ENCODE measurements at places on chromosomes 6 and 20.

- no peak for DNase-seq
These were observed 240.1 kb downstream of the KCNQ5 start for GRCh38 chr6:72861935-72862432.

DNA sequence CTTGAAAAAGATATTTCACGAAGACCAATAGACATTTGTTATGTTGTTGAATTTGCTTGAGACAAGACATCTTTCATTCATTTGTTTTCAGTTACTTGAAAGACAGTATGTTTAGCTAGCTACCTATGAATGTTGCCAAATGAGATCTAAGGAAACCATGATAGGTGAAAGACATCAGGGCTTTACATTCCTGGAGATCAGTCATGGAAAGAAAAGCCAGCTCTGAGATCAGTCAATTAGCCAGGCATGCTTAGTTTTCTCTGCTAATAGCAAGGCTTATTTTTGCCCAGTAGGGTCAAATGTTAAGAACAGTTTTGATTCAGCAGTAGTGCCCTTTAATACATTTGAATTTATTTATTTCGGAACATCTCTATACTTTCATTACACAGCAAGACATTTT is 116.5 kb upstream of the EDN1 start:
- no peak for DNase-seq

DNA sequence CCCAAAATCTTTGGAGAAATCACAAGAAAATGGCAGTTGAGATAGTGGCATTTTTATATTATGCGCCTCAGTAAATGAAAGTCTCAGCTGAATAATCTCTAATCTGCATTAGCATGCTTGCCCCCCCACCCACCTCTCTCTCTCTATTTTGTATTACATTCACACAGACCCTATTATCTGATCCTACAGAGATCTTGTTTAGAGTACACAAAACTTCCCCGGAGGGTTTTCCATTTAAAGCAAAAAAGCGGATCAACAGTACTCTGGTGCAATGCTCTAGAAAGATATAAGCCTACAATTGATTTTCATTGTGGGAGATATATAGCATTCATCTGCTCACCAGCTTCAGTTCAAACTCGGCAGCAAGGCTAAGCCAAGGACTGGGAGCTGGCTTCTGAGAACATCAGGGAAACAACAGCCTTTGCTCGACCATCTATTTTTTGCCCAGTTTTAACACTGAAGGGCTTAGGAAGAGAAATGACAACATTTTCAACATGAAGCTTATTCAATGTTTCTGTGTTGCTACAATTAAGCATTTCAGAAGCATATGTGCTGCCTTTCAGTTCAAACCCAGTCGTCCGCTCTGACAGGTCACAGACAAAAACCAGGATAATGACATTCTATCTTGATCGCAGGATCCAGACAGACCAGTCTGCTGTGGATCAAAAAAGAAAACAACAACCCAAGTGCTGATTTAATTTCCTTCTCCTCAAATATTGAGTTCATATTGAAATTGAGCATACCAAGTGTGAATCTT is 137.6 kb upstream of the ATXN1 start:
- DNase-seq, result no peak

GRCh38 chr6:41186031-41186562 is 14.9 kb downstream of the TREML2 start:
- no peak for DNase-seq

DNA sequence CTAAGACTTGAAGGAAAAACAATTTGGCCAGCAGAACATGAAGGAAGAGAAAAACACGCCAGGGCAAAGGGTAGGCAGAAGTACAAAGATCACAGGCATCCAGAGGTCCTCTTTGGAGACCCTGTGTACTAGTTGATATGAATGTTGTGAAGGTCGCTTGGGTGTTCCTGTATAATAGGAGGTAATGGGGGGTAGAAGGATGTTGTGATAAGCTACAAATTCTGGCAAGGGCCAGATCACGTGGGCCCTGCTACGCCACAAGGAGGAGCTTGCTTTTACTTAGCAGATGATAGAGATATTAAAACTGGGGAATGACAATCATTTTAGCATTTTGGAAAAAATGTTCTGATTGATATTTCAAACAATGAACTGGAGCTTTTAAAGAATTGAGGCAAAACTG is 878 bp upstream of the HLA-DMA start:
- DNase-seq, result no peak

DNA sequence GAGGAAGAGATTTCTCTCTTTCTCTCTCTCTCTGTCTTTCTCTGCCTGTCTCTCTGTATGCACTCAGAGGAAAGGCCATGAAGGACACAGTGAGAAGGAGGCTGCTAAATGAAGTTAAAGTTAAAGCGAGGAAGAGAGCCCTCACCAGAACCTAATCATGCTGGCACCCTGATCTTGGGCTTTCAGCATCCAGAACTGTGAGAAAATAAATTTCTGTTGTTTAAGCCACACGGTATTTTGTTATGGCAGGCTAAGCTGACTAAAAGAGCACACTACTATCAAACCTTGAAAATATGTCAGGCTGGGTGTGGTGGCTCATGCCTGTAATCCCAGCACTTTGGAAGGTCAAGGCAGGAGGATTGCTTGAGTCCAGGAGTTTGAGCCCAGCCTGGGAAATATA is 8.0 kb upstream of the TCF21 start:
- no peak for DNase-seq

DNA sequence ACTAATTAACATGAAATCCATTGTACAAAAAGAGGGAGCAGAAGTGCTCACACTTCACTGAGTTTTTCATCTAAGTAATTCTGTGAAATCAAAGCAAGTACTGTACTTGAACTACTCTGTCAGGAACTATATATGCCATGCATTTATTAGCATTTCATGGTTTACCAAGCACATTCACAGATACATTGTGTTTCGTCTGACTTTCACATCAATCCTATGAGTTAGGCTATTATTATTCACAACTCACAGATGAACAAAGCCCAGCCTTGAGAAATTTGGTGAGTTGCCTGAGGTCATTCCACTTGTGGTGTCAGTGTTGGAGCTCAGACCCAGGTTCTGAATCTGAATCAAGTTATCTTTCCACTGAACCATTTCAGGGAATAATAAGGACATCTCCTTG is 33.7 kb upstream of the TENT5A start:
- DNase-seq, result no peak

GRCh38 chr6:2197984-2198383 is 47.4 kb downstream of the GMDS start:
- DNase-seq, result no peak

GRCh38 chr6:160065200-160065599 is 56.4 kb upstream of the SLC22A1 start:
- DNase-seq, result no peak
